Kidney tubule cell (primary cell): ENCODE measurements at places on chromosomes 12 and 14.

DNA sequence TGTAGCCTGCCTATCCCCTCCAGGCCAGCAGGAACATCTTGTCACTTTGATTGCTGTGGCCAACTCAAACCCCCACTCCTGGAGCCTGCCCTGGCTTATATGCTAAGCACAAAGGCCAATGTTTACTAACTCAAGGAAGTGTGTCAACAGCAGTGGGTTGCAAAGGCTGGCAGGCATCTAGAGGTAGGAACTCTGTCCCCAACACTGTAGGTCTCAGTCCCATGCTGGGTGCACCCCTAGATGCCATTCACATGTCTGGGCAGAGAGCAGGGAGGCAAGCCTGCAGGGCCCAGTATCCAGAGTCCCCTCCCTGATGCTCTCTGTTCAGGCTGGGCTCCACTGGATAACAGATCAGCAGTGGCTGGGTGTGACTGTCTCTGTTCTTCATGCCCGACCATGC, 1.6 kb upstream of the HPD start:
- no peak for DNase-seq

DNA sequence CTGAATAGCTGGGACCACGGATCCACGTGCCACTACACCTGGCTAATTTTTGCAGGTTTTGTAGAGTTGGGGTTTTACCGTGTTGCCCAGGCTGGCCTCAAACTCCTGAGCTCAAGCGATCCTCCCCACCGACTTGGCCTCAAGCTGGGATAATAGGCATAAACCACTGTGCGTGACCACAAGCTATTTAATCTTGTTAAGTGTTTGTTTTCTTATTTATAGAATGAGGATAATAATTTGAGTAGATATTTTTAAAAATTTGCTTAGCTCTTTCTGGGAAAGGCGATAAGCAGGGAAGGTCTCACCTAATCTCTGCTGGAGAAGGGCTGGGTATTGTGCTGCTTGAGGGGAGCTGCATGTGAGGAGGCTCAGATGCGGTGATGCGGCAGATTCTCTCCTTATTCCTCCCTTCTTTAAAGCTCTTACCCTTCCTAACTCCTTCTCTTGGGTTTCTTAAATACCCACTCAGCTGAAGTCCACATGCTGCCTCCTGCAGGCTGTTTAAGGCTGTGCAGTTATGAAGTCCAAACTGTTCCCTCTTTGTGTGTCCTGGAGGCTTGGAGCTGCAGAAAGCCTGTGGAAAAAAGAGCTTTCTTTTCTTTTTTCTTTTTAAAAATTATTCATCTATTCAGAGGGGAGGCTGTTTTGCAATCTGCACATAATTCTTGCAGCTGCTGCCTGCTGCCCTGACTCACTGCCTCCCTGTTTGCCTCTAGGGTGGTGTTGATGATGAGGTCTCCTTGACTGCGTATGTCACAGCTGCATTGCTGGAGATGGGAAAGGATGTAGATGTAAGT, 37.9 kb downstream of the A2ML1 start:
- peak; percentile 53 for DNase-seq

- peak; percentile 38 for DNase-seq
Observed at GRCh38 chr12:113473942-113474341, 2.3 kb upstream of the LHX5 start.

DNA sequence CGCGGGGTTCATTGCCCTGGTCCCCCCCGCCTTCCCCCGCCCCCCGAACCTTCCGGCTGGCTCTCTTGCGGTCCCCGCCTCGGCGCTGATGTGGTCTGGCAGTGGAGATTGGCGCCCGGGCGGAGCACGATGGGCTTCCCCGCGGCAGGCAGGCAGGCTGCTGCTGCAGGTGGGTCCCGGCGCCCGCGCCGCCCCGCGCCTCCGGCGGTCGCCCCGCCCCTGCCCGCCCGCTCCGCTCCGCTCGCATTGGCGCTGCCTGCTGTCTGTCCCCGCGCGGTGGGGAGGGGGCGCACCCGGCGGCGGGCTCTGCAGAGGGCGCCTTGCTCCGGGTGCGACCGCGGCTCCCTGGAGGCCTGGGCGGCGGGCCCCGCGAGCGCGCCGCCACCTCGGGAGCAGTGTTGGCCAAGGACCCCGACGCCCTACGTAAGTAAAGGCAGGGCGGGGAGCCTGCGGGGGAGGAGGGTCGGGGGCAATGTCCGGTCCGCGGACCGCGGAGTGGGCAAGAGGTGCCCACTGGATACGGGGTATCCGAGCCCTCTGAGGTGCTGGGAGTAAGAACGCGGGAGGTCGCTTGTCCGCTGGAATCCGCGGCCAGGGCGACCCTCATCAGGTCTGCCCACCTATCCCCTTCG, at the start of gene AKAP5:
AKAP5 (plus strand) TSS at position 309 of the 632 bp plus-strand sequence. CDS start 2,896 bp downstream, outside the sequence.
- DNase-seq = peak; percentile 49

- no peak for DNase-seq
Observed at GRCh38 chr12:45669093-45669492, 60.4 kb upstream of the ARID2 start.

- peak; percentile 87 for DNase-seq
Observed at GRCh38 chr14:52352061-52352491, 38.0 kb downstream of the PTGER2 start.

GRCh38 chr14:101237252-101237616, 324.1 kb upstream of the DIO3 start:
- DNase-seq = no peak

DNA sequence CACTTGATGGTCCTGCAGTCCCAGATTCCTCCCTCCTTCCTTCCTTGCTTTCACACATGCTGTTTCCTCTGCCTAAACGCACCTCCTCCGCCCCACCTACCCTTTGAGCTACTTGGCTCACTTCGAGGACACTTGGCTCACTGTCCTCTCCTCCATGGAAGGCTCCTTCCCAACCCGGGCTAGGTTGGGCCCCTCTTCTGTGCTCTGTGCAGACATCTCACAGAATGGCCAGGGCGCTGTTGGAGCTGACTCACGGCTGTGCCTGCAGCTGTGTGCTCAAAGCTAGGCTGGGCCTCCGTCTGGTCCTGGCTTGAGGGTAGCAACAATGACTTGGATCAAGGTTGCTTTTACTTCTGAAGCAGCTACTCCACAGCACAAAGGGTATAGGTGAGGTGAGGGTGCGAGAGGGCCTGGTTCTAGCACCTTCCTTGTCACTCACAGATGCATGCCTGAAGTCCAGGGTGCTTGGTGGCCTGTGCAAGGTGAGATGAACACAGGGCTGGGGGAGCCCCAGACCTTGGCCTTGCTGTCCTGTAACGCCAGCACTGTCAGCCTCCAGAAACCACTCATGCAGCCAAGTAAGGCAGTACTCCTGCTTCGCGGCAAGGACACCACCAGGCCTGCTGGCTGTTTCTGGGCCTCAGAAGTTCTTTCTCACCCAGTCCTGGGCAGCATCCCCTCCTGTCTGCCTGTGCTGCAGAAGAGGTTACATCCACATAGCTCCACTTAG, 61.8 kb downstream of the GALNT16 start:
- no peak for DNase-seq

DNA sequence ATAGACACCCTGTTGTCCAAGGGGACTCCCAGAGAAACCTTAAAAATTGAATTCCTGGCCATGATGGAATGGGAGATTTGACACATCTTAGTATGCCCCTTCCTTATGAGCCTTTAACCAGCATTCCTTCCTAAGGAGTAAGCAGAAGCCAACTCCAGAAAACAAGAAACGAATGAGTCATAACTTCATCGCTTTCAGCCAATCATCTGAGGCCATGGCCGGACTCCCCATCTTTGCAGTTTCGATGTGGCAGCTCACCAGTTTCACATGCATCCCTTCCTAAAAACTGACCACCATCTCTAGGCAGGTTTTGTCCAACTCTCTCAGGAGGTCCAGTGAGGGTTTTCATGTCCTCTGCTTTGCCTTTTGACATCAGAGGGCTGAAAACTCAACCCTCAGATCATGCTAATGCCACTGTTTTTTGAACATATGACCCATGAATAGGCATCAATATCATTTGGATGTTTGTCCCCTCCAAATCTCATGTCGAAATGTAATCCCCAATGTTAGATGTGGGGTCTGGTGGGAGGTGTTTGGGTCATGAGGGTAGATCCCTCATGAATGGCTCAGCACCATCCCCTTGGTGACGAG, 19.9 kb downstream of the DAAM1 start:
- peak; percentile 58 for DNase-seq

GRCh38 chr14:35229084-35229791, 62.9 kb upstream of the PSMA6 start:
- DNase-seq = no peak

DNA sequence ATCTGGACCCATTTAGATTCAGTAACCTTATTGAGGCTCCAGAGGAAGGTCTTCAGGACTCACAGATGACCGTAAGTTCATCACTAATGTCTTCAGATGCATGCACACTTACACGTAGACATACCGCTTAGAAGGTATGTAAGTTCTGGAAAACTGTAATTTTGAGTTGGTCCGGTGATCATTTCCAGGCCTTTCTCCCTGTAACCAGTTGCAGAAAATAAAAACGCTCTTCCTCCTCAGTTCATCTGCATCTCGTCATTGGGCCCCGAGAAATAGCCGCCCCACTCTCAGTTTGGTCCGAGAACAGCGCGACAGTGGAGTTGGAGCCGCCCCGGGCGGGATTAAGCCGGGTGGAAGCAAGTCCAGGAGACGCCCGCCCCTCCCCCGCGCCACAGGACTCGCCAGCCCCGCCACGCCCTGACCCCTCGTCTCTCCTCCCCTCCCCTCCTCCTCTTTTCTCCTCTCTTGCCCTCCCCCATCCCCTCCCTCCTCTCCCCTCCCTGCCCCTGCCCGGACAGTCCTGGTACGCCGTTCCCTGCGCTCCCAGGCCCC, 83.7 kb downstream of the TNFAIP2 start:
- peak; percentile 89 for DNase-seq

GRCh38 chr14:50335989-50336824, 24.1 kb downstream of the DMAC2L start:
- no peak for DNase-seq

DNA sequence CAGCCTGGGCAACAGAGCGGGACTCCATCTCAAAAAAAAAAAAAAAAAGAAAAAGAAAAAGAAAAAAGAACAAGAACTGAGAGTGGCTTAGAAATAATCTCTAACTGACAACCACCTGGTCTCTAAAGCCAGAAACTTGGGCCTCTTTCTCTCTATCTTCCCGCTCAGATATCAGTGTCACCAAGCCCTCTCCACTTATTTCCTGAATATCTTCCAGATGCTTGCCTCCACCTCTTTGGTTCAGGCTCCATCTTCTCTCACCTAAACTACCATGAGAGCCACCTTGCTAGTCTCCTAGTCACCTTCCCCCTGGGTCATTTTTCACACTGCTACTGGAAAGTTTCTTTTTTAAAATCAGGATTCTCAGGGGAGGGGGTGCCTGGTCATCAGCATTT, 1.8 kb upstream of the TM9SF1 start:
- DNase-seq = no peak

- no peak for DNase-seq
Observed at GRCh38 chr14:61889914-61890351, 127.7 kb downstream of the SNAPC1 start.

- peak; percentile 54 for DNase-seq
Observed at GRCh38 chr14:100981809-100982208, 78.3 kb upstream of the RTL1 start.

DNA sequence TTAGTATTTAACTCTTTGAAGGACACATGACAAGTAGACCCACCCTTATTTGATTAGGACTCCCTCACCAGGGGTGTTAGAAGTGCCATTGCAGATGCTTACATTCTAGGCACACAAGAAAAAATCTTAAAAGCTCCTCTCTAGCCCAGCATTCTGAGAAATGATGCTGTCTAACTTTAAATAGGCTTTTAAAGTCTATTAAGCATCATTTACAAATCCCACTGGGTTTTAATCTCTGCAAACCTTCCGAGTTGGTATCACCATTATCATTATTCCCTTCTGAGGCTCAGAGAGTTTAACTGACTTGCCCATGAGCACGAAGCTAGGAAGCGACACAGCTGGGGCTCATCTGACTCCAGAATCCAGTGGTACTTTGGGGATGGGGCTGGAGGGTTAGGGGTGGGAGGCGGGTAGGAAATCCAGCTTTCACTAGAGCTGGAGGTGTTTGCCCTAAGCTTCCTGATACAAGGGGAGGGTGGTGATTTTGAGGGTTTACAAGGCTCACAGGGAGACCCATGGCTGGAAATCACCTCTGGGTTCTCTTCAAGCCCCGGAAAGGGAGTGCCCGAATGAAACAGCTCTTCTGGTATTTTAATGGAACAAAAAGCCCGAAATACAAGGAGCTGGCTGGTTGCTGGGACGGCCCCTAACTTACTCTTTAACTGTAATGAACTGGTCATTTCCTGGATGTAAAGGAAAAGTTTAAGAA, 109.2 kb upstream of the FUT8 start:
- DNase-seq = peak; percentile 76

DNA sequence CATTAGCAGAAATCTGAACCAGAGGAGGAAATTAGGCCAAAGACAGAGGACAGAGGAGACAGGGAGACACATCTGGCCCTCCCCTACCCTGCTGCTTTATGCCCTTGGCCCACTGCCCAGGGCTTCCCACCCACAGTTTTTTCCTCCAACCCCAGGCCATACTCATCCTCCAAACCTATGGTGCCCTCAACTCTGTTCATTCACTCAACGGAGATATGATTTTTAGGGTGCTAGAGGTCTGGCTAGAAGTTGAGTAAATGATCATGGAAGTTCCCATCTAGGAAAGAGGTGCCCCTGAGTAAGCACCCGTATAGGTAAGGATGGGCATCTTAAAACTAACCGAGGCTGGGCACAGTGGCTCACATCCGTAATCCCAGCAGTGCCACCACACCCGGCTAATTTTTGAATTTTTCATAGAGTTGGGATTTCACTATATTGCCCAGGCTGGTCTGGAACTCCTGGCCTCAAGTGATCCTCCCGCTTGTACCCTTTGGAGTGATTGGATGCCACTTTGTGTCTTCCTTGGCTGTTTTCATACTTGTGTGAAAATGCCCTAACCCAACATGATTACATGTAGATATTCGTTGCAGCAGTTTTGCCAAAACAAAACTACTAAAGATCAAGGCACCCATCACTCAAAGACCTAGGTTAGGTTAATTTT, 4.4 kb downstream of the KRT18 start:
- peak; percentile 26 for DNase-seq
